Stimulated activated CD4-positive, alpha-beta T cell treated with anti-CD3 and anti-CD28 coated beads, Interleukin-4, amount 100 ng/mL, for 48 hours (primary cell): ENCODE measurements at places on chromosomes 12 and 14.

DNA sequence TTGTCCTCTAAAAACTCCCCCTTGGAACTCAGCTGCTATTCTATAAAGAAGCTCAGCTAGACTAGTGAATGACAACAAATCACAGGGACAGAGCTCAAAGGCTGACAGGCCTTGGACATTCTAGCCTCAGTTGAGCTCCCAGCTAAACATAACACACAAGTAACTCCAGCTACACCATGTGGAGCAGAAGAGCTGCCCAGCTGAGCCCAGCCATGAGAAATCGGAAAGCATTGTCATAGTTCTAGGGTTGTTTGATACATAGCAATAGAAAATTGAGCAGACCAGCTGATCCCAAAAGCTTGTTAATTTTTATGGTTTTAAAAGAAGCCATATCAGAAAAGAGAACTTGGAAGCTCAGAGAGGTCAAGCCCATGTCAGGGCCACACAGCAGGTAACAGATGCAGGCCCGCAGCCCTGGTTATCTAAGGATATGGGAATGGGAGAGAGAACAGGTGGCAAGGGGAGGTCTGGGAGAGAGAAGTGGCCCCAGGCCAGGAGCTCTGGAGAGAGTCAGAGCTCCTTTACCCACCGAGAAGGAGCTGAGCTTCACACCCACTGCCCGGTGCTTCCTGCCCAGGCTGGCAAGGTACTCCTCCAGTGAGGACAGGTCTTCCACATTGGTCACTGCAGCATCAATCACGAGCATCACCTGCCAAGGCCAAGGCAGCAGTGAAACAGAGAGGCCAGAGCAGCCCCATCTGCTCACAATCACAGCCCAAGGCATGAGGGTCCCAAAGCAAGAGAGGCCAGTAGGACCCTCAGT is 2.9 kb downstream of the NGB start:
- DNase-seq = no peak

DNA sequence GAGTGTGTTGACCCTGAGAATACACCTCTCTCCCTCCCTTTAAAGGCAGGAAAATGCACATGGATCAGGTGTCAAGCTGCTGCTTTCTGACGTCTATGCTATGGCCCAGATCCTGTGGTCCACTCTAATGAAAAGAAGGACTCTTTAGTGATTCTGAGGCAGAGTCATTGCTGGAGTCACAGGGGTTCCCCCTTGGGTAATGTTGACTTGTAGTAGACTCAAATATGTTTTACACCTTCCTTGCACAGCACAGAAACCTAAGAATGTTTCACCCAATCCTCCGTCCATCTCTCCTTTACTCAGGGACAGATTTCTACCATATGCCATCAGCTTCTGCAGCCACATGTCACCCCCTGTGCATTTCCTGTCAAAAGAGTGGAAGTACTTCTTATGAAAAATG is 525.4 kb downstream of the TMEM121 start:
- DNase-seq = no peak

GRCh38 chr12:120090206-120090605 is 26.3 kb downstream of the RAB35 start:
- DNase-seq = no peak

DNA sequence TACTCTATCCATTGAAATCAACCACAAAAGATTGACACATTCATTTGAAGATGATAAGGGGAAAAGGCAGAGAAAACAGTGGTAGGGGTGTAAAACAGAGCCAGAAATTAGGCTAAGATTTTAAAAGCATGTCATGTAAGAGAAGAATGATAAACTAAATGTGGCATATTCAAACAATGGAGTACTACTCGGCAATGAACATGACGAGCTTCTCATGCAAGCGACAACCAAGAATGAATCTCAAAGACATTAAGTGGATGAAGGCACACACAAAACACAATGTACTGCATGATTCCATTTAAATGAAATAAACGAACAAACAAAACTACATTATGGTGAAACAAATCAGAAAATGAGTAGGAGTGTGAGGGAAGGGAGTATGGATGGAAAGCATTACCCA is 134.8 kb downstream of the ITPR2 start:
- no peak for DNase-seq

GRCh38 chr12:68627673-68628319 is 17.1 kb downstream of the RAP1B start:
- DNase-seq = no peak

GRCh38 chr14:69247676-69248440 is 12.1 kb upstream of the GALNT16 start:
- DNase-seq = no peak

DNA sequence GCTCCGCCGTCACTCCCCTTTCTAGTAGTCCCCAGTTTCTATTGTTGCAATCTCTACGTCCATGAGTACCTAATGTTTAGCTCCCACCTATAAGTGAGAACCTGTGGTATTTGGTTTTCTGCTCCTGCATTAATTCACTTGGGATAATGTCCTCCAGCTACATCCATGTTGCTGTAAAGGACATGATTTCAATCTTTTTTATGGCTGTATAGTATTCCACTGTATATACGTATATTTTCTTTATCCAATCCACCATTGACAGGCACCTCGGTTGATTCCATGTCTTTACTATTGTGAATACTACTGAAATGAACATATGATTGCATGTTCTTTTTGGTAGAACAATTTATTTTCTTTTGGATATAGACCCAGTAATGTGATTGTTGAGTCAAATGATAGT is 114.7 kb downstream of the ANKS1B start:
- DNase-seq = no peak

- DNase-seq = no peak
These were observed 14.5 kb upstream of the KICS2 start for GRCh38 chr12:64236549-64236948.

- DNase-seq = no peak
These were observed 112.6 kb downstream of the RIMBP2 start for GRCh38 chr12:130603396-130603965.
